ENCODE measurements at places on chromosomes 4 and X.

GRCh38 chr4:119209077-119209476 lies 3.4 kb upstream of the USP53 start:
- no peak for DNase-seq

DNA sequence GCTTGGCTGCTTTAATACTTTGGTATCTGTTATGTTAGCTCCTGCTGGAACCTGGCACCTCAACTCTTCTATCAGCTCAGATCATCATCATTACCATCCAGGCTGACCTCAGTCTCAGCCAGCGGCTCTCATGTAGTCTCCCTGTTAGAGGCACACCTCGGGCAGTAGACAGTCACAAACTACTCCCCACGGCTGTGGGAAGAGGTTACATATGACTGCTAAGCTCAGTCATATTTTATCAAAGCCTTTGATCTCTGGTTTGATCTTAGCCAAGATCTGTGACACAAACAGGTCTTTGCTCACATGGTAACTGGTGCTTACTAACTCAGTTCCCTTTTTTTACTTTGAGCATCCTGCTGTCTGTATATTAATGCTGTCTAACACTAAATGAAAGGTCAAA lies 384.9 kb downstream of the CENPC start:
- DNase-seq = no peak

GRCh38 chrX:68692651-68693050 lies 45.2 kb downstream of the STARD8 start:
- DNase-seq = no peak

DNA sequence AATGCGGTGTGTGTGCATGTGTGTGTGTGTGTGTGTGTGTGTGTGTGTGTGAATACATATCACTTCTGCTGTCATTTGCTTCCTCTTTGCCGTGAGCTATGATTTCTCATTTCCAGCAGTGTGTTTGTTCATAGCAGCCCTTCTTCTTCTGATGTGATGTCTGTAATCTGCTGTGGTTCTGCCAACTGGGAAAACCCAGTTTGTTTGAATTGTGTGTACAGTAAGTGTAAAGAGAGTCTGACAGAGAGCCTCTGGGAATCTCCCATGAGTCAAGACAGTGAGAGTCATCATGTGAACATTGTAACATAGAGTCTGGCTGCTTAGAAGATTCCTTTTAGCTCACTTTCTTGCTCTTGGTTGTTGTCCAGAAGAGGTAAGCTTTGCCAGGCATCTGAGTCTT lies 8.4 kb upstream of the NWD2 start:
- no peak for DNase-seq

DNA sequence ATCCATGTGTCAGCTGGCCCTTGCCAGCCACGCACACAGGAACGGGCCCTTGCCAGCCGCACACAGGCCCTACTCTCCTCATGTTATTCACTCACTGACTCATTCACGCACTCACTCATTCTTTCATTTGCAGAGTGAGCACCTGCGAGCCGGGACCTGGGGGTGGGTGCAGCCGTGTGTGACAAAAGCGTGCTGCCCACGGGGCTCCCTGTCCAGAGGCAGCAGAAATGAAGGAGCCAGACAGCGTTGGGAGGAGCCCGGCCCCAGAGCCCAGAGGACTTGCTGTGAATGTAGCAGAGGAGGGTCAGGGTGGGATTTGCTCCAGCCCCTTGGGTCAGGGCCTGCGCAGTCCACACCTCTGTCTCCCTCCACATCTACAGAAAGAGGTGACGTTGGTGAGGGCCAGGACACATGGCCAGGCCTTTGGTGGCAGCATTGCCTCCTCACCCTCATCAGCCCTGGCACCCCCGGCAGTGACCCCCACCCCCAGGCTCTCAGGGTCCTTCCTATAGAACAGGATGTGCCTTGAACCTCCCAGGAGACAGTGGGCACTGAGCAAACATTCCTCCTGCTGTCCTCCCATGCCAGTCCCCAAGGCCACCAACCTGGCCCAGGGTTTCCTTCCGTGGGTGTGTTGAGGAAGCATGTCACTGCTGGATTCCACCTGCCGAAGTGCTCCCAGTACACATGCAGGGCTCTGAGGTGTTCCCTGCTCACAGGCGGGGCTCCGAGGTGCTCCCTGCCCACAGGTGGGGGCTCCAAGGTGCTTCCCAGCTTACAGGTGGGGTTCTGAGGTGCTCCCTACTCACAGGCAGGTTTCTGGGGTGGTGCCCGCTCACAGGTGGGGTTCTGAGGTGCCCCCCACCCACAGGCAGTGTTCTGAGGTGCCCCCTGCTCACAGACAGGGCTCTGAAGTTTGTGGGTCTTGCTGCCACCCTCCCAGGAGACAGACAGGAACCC lies 105.7 kb downstream of the HMX1 start:
- DNase-seq = no peak

DNA sequence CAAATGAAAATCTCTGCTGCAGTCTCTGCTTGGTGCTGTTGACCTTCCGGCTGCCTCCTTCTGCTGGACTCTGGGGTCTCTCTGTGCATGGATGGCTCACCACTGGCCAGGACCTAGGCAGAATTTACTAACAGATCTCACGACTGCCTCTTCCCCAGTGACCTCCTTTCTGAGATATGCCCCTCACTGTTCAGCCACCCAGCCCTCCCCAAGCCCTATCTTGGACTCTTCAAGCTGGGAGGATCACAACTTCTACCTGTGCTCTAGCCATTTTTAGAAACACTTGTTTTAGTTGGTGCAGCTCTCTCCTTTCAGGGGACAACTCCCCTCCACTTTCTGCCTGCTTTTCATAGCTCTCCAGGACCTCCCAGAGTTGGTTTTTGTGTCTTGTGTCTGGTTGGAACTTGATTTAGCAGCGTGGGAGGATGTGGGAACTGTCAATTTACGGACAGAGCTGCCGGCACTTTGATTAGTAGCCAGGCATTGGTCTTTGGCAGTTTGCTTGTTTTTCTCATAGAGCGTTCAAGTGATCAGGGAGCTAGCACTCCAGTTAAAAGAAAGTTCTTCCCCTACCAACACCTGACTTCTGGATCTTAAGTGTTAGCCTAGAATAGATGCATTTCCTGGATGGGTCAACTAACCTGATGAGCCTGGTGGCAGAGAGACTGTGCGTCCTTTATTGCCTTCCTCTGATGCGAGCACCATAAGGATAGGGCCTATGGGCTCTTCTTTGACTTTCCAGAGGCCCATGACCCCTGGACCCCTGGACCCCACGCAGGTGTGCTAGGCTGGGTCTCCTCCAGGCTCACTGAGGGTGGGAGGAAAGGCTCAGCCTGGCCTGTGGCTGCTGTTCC lies 6.5 kb downstream of the RGS12 start:
- DNase-seq = no peak

DNA sequence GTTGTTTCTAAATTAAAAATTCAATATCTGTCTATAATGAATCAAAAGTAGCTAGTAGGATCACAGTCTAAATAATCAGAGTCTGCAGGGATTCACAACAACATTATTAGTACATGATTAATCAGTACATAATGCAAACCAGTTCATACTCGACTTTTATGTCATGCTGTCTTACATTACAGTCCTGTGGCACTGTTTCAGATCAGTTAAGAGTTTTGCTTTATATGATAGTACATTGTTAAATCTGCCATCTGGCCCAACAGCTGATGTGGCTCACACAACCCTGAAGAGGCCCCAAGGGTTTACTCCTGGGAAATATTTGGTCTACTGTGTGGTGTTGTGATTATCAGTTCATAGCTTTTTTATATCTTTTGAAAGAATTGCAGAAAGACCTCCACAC lies 247.1 kb upstream of the ETNPPL start:
- no peak for DNase-seq

DNA sequence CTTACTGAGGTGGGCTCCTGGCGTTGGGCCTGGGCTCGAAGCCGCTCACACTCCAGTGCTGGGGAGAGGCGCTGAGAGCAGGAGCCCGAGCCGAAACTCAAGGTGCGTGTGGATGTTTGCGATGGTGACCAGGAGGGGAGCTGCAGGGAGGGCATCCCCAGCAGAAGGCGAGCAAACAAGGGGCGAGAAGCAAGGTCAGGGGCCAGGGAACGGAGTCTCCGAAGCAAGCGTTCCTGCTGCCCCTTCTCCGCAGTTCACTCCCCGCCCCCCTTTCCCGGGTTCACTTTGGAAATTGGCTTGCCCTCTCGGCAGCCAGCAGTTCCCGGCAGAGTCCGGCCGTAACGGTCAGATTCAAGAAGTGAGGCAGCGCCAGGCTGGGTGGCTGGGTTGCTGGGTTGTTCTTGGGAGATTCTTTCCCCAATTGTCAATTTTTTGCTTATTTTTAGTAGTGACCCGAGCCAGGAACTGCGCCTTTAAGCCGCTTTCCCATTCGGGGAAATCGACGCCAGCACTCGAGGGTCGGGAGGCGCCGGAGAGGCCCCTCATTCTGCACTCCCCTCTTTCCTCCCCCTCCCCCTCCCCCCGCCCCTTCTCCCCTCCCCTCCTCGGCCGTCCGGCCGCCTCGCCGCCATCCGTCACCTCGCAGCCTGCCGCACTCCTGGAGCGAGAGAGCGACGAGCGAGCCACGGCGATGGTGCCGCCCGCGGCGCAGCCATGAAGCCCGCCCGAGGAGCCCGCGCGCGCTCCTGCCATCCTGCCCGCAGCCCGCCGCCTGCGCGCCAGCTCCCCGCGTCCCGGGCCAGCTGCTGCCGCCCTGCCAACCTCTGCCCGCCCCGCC lies at the start of gene FRMPD3:
FRMPD3 (plus strand) TSS at position 655 of the 838 bp plus-strand sequence. CDS start 76,937 bp downstream, outside the sequence.
- no peak for DNase-seq

GRCh38 chr4:86908251-86908657 lies 16.0 kb upstream of the C4orf36 start:
- DNase-seq = no peak

All from NCI-H187 treated with DMSO at 0.1 percent for 48 hours (cell line).